ENCODE measurements at places on chromosomes 6 and 20.

- no peak for DNase-seq
Observed at GRCh38 chr6:132215805-132216204, 185.5 kb downstream of the MOXD1 start.

GRCh38 chr20:50389438-50389807 is 120.8 kb upstream of the PTPN1 start:
- no peak for DNase-seq

DNA sequence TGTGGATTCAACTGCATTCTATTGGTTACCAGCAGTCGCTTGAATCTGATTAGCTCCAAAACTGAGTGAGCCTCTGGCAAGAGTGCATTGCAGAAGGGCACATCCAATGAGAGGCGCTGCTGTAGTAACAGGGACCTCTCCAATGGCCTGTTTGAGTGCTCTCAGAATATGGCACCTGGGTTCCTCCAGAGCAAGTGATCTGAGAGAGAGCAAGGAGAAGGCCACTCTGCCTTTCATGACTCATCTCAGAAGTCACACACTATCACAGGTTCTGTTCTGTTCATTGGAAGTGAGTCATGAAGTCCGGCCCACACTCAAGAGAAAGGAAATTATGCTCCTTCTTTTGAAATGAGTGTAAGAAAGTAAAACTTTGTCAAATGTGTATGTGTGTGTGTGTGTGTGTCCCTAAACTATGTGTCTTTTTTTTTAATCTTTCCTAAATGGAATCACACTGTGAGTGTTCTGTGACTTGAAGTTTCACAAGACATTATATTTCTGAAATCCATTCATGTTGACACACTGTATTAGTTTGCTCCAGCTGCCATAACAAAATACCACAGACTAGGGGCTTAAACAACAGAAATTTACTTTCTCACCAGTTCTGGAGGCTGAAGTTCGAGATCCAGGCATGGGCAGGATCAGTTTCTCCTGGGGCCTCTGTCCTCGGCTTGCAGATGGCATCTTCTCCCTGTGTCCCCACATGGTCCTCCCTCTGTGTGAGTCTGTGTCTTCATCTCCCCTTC is 138.3 kb upstream of the CDYL start:
- peak; percentile 67 for DNase-seq

- DNase-seq: no peak
Observed at GRCh38 chr6:87858440-87858839, 156.4 kb upstream of the AKIRIN2 start.

DNA sequence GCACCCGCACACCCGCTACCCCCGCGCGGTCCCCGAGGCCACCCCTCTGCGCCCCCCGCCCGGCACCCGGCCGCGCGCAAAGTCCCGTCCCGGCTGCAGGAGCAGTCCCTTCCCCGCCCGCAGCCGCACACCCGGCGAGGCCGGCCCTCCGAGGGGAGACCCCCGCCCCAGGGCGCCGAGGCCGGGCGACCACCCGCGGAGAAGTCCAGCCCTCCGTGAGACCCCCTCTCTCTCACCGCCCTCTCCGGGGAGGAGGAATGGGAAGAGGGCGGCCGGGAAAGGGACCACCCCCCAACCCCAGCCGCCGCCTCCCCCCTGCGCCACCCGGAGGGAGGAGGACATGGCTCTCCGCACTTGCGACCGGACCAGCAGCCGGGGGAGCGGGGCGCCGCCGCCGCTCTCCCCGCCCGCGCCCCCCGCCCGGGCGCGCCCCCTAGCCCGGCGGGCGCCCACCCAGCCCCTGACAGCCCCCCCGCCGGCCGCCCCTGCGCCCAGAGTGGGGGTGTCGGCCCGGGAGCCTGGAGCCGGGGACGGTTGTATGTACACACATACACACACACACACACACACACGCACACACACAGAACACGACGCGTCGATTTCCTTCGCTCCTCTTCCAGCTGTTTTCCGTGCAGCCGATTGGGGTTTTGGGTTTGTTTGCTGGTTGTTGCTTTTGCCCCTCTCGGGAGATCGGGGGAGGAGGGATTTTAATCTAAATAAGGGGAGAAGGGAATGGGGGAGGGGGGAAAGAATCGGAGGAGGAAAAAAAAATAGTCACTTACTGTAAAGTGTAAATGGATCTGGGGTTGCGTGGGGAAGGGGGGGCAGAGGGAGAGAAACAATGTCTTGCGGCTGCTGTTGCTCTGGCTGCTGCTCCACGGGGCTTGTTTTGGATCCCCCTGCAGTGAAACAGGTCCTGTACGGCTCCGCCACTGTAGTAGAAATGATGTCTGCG is at the start of gene ATXN1:
Gene ATXN1, minus strand, starts transcription at position 945 of the 955 bp plus-strand sequence.
- DNase-seq: no peak

Measured in AG08395 (cell line).